ENCODE measurements at places on chromosomes 5 and 9. TPM values are rescaled to one million over a fixed set of nuclear protein-coding genes. Genes with fewer than 3 reads are reported as not detected.

DNA sequence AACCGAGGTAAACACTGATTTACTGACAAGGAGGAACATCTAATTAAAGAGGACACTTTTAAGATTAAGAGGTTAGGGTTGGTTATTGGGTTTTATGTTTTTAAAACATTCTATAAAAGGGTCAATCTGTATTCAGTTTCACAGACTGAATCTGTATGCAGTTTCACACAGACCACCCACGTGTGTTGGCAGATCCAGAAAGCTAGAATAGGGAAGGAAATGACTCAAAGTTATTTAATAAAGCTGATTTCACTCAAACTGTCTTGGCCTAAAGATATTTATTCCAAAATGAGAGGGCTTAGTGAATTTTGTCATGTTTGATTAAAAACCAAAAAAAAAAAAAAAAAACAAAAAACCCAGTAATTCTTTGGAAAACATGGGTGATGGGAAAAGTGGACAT lies 140.2 kb downstream of the SLC24A2 start:
- DNase-seq, result no peak

- no peak for DNase-seq
These were observed 71.5 kb downstream of the ARHGAP26 start for GRCh38 chr5:142841511-142842265.

DNA sequence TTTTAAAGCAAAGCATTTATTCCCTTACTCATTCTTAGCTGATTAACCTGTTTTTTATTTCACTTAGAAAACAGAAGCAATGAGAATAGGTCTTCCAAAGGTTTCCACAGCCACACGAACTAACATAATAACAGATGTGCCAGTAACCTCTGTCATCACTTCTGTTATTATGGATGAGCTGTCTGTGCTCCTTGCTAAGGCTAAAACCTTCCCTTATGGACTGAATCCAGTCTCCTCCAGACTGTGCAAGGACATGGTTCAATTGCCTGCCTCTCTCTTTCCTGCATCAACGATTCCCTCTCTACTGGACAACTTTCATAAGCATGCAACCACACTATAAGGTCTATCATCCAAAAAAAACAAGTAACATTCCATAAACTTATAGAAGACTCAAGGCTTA lies 1446.2 kb downstream of the MAT2B start:
- DNase-seq, result no peak

GRCh38 chr5:143219696-143220095 lies 183.8 kb downstream of the NR3C1 start:
- DNase-seq, result no peak

DNA sequence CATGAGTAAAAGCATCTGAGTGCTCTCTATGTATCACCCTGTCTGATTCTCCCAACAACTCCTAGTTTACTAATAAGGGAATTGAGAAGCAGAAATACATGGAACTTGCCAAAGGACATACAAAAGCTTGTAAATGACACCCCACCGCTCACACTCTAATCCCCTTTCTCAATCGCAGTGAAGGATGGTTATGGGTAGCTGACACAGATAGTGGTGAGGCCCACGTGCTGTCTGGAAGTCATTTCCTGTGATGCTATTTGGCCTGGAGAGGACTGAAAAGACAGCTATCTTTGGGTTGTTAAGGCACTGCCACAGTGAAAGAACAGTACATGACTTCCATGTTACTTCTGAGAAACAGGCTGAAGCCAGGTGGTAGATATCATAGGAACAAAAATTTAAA lies 117.0 kb downstream of the GLIS3 start:
- no peak for DNase-seq

DNA sequence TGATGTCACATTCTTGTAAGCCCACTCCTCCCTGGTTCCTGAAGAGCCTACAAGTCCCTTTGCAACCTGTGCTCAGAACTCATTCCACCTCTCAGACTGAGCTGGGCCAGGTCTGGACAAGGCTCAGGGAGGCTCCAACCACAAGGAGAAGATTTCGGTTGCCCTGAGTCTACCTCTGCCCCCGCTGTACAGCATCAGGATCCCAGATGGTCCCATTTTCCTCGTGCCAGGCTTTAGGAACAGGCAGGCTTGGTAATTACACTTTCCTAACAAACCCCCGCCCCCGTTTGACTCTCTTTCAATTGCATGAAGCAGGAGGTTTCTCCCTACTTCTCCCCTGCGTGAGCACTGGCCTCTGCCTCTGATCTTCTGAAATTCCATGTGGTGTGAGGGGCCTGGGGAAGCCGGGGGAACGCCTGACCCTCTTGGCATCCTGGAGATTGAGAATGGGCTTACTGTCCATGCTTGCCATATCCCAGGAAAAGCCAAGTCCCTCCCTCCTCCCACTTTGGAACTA lies 86.9 kb upstream of the CTNNA1 start:
- DNase-seq, result no peak

DNA sequence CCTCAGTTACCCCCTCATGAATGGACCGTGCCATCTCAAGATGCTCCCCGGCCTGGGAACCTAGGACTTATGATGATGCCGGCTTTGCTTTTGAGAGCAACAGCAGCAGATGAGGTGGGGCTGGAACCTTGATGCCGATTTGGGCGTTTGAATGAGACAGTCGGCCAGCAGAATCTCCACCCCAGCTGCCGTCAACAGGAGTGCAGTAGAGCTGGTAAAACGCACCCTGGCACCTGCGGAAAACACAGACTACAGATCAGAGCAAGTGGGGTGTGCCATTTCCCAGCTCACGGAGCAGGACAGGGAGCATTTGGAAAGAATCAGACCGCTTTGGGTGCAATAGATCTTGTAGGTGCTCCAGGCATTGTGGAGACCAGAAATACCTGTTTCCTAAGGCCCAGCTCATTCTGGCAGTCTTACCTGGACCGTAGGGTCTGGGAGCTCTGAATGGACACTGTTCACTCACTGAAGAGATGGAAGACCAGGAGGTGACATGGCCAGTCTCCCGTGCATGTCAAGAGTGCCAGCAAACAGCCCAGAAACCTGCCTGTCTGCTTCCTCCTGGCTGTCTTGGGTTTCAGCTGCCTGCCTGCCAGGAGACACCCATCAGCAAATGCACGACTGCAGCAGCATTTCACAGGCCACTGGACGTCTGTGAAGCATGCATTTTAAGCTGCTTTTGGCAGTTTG lies 317.7 kb upstream of the IRX4 start:
- no peak for DNase-seq

- no peak for DNase-seq
These were observed 130.1 kb downstream of the APBA1 start for GRCh38 chr9:69542058-69542457.

DNA sequence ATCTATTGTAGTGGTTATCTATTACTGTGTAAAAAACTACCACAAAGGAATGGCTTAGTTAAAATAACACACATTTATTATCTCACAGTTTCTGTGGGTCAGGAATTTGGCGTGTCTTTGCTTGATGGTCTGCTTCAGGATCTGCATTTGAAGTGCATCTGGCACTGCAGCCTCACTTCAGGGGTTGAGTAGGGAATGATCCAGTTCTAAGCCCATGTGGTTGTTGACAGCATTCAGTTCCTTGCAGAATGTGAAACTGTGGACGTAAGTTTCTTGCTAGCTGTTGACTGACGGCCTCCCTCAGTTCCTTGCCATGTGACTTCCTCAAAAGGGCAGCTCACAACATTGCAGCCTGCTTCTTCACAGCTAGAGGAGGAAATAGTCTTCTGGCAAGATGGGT lies 2.1 kb upstream of the OGN start:
- no peak for DNase-seq

DNA sequence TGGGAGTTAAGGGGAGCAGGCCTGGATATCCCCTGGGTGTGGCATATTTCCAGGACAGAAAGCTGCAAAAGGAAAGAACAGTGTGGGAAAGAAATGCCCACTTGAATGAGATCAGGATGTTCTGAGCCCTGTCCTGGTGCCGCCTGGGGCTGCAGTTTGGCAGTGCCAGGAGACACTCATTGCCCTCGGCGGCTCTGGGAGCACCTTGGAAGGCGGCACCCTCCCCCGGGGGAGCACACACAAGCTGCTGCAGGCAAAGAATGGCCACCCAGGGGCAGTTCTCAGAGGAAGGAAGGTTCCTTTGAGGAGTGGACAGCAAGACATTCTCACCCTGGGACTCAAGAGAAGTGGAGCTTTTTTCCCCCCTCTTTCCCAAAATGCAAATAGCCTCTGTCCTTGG lies 305.3 kb downstream of the NTRK2 start:
- no peak for DNase-seq

DNA sequence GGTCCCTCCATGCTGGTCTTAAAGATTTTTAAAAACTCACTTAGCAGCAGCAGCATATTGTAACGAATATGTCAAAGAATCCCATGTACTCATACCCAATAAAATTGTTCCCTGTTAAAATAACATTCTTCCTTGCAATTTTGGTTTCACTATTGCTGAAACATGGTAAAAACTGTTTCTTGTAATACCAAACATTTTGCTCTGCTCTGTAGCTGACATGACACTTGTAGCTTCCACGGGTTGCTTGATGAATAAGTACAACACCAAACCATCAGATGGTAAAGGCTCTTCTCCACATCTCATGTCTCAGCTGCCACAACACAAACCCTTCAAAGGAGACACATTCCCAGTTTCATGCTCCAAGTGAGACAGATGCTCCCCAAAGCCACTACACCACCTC lies 180.7 kb upstream of the PTGER4 start:
- no peak for DNase-seq

DNA sequence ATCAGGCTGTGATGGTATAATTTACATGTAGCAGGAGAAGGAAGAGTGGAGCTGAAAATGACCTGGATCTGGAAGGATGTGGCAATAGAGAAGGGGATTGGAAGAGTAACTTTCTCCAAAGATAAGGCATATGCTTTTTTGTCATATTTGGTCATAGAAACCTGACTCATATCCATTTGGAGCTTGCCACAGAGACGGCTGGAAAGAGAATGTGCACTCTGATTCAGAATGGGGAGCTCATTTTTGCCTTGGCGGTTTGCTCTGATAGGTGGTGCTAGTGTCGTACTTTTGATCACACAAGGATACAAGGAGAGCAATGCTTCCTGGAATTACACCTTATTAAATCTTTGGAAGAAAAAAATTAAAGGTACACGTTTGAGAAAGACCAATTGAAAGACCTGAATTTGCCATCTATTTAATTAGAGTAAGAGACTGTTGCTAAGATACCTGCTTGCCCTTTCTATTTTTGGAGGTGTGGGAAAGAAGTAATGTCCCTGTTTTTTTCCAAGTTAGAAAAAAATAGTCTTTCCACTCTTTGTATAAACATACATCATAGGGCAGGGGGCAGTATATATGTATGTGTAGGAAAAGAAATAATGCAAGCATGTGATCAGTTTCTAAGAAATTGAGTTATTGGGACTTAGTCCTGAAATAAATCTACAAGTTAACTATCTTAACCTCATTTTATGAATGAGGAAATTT lies 5.4 kb downstream of the LSM11 start:
- no peak for DNase-seq

DNA sequence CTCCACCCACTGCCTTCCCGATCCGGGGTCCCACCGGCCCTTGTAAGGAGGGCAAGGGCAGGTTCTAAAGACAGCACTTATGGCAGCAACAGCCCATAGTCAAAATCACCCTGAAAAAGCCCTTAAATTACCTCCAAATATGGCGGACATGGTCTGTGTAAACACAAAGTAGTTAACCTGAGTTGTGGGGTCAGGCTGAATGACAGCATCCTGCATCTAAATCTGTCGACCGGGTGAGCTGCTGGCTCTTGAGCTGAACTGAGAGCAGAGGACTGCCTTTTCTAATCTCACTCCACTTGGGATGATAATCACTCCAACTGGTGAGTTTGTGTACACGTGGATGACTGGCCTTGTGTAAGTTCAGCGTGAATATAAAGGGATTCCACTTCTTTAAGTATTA lies 249.6 kb downstream of the DENND1A start:
- DNase-seq, result no peak

DNA sequence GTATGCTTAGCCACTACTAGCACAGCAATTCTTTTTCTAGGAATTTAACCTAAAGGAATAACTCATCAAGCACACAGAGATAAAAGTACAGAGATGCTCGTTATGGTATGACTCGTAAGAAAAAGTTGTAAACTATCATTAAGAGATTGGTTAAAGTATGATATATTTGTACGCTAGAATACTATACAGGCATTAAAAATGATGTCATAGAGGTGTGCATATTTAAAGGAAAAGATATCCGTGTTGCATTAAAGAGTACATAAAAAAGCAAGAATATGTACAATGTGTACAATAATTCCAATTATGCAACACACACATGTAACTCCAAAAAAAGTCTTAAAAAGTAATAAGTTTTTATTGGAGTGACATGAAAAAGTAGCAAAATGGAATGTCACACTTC lies 54.5 kb upstream of the PALM2AKAP2 start:
- no peak for DNase-seq

DNA sequence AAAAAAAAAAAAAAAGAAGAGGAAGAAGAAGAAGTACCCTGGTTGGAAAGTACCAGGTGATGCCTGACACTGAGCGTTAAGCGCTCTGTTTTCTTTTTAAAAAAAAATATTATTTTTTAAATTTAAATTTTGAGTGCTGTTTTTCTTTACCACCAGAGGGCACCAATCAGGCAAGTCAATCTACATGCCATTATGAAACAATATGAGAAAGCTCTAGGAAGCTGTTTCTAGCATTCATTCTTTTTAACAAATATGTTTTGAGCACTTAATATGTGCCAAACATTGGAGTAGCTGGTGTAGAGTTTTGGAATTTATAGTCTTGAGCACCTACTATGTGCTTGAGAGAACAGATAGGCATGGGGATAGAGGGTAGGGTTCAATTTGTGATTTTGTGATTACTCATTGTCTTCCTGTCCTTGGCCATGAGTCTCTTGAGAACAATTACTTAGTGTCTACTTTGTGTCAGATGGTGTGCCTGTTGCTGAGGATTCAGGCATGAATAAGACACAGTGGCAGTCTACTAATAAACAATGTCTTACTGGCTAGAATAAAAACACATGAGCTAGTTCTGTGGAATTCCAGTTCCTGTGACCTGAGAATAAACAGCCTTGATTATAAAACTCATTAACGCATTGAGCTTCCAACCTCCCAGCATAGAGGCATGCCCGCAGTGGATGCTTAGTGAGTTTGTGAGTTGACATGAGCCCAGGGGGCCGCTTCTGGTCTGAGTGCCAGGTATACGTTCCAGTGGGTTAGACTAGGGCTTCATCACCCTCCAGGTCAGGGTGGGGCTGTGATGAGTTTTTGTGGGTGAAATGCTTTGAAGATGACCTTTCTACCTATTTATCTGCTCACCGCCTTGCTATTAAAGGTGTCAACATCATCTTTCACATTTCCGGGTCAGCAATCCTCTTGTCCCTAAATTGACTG lies 3.0 kb upstream of the UBE2R2 start:
- no peak for DNase-seq

- DNase-seq, result no peak
These were observed 6.0 kb upstream of the ZDHHC12 start for GRCh38 chr9:128729766-128730517.

GRCh38 chr9:129697656-129698253 lies 32.3 kb downstream of the PRRX2 start:
- no peak for DNase-seq

OR13D1 gene
- total RNA-seq, result not detected

CCDC192 gene
- 0.63 TPM for total RNA-seq

QRFP gene
- not detected for total RNA-seq

SLC34A3 gene
- not detected for total RNA-seq

ACTBL2 gene
- not detected for total RNA-seq

IFNK gene
- total RNA-seq, result not detected

BTNL3 gene
- total RNA-seq, result not detected
